ENCODE measurements at places on chromosomes 16 and 17.
A peak's percentile ranks its signal among the peaks of the same experiment; 100 is the strongest.

- DNase-seq, result no peak
These were observed 568 bp upstream of the CCDC154 start for GRCh38 chr16:1444730-1445517.

DNA sequence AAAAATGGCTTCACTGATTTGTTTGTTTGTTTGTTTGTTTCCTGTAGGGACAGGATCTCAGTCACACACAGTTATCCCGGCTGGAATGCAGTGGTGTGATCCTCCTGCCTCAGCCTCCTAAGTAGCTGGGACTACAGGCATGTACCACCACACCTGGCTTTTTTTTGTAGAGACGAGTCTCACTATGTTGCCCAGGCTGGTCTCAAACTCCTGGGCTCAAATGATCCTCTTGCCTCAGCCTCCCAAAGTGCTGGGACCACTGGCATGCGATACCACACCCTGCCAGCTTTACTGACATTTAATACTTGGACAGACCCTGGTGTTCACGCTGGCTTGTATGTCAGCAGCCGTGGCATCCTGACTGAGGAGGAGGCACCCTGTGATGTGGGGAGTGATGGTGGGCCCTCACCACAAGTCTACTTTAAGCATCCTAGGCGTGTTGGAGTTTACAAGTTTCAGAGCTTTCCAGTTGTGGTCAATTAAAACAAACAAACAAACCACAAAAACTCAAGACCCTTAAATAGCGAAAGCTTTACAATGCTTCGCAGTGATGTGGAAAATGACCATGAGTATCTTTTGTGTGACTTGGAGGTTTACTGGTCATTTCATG is 5.1 kb downstream of the ABCA3 start:
- no peak for DNase-seq

DNA sequence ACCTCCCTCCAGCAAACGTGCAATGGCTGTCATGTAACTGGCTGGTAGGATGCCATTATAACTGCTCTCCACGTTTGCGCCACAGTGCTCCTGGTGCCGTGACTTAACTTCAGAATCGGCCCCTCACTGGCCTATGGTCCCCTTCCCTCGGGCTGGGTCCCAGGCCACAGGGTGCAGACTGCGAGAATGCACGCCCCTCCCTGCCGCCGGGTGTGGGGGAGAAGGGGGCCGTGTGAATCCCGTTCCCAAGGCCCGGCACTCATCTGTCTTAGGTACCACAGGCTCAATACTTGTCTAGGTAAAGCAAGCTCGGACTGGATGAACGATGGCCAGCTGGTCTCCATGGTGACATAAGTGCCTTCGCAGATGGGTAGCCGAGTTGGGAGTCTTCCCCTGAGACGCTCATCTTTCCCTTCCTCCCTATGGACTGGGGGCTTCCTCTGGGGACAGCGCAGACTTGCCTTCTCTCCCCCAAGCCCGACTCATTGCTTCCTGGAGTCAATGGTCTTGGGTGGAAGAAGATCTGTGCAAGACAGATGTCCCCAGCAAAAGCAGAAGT is 37.8 kb downstream of the TIMM22 start:
- no peak for DNase-seq

DNA sequence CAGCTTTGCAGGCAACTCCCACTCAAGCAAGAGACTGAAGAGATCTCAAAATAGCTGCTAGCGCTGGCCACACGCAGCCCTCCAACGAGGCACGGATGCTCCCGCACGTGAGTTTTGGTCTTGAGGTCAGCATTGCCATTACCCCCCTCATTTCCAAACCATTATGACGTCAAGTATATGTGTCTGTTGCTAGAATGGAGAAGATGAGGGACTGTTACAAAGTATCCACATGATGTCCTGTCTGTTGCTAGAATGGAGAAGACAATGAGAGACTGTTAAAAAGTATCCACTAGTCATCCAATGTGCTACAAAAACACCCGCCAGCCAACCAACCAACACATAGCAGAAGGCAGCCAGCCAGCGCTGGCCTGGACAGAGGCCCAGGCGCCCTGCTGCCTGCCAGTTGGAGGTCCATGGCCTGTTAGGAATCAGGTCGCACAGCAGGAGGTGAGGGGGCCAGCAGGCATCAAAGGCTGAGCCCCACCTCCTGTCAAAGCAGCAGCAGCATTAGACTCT is 24.8 kb downstream of the KLHDC4 start:
- peak; percentile 73 for DNase-seq

DNA sequence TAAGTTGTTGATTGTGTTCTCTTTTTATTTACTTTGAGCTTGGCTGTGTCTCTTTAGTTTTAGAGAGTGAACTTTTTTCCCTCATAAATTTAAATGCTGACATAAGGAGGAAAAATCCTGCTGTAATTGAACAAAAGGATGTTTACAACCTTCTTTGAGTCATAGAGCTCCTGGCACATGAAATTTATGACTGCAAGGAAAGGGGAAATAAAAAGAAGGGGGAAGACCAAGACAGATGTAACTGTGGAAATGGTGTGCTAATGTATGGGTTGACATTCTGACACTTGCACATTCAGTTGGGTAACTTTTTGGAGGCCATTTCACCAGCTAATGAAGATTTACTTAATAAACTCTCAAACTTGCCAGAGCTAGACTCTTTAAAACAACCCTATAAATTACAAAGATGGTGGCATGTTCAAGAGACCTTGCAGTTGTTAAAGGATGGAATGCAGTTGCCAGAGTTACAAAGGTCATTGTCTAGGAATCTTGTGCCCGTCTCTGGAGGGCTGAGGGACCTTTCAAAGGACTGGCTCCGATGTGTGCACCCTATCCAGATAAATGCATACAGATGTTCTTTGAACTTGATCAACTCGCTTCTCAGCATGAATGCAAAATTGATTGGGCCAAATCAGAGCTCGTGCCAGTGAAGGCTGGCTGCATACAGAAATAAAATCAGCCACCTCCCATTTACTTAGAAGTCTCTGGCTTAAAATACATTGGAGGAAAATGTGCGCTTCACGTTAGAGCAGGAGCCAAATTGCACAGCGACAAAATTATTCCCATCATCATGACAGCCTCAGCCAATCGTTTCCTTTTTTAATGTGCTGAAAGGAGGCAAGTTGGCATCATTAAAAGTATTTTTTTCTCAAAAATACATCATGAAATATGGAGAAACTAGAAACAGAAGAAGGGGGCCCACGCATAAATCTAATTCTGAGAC is 289.0 kb upstream of the XYLT1 start:
- DNase-seq, result no peak

DNA sequence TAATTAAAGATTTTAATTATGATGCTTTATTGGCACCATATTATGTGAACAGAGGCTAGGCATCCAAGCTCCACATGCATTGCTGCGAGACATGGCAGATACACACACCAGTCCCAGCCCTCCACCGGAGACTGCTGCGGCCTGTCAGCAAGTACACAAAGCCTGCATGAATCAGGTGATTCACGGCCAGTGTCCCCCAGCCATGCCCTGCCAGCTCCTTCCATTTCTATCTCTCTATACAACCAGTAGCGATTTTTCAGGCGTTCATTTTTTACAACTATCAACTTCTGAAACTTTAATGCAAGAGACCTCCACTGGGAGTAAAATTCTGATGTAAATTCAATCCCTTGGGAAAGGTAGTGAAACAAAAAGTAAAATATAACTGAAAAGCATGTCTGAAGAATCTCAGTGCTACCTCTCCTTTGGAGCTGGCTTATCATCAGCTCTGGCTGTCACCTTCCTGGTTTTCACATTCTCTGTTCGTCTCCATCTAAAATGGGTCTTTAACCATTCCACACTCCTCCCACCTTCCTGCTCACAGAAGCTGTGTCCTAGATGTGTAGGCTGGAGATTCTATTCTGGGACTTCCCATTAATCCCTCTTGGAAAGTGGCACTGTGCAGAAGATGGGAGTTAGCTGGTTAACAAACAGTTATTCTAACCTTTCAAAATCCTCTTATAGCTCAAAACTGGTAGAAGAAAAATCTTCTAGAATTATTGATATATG is 32.2 kb downstream of the HS3ST3A1 start:
- no peak for DNase-seq

DNA sequence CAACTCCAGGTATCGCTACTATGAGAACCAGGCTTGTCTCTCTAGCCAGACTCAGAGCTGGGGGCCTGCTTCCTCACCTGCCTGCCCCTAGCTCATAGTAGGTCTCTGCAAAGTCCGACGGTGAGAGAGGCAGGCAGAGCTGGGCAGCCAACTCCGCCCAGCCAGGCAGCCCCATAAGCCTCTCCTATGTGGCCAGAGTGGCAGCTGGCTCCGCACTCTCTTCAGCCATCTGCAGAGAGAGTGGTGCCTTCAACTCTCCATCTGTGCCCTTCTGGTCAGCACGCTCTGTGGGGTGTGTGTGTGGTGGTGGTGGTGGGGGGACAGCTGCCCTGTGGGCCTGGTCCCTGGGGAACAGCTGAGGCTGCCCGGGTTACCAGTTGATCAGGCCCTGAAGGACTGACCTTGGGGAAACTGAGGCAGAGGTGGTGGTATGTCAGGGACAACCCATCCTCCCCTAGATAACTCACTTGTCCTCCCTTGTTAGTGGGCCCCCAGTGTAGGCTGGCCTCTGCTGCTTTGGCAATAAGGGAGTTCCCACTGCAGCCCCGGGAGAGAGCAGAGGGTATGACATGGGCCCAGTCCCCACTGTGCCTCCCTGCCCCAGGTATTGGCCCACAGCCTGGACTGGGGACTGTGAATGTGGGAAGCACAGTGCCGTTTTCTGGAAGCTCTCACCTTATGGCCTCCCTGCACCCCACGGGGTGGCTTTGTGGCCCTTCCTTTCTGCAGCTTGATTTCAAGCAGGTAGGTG is 1.8 kb upstream of the ADGRG1 start:
- DNase-seq, result no peak

DNA sequence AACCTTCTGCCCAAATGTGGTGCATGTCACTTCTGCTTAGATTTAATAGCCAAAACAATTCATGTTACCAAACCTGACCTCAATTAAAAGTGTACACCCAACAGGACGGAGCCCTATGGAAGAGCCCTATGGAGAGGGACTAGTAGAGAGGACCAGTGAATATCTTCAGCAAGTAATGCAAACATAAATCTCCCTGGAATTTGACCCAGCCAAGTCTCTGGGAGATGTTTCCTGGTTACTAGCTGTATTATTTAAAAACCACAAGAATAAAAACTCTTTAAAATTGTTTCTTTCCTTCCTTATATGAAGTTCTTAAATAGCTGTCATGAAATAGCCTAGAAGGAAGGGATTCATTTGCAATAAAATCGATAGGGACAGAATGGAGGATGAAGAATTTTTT is 255.8 kb downstream of the CDH11 start:
- DNase-seq, result no peak

- no peak for DNase-seq
These were observed 162.1 kb upstream of the MPHOSPH6 start for GRCh38 chr16:82331974-82332750.

- no peak for DNase-seq
These were observed 38.6 kb downstream of the LITAFD start for GRCh38 chr16:8920645-8921346.

GRCh38 chr17:83073389-83074063 is 5.9 kb upstream of the METRNL start:
- DNase-seq, result no peak

DNA sequence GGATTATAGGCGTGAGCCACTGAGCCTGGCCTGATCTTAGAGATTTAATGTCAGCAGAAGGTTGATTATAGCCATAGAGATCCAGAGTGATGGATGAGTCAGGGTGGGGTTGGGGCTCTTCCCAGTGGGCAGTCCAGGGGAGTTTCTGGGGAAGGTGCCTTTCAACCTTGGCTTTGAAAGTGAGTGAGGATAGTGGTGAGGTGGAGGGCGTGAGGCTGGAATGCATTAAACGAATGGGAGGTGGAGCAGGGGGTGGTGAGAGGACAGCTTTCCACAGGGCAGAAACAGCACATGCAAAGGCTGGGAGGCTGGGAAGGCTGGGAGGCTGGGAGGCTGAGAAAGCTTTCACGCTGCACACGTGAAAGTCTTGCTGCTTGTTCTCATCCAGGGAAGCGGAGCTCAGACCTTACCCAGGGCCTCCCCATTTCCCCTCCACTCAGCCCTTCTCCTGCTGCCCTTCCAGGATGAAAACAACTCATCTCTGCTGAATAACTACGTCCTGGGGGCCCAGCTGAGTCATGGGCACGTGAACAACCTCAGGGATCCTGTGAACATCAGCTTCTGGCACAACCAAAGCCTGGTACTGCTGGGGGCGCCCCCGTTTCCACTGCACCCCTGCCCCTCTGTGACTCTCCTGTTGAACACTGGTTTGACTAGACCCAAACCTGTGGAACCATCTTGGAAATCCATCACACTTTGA is 22.3 kb downstream of the ADGRG5 start:
- DNase-seq, result no peak

- no peak for DNase-seq
These were observed 66.0 kb upstream of the HAS3 start for GRCh38 chr16:69039333-69039941.

DNA sequence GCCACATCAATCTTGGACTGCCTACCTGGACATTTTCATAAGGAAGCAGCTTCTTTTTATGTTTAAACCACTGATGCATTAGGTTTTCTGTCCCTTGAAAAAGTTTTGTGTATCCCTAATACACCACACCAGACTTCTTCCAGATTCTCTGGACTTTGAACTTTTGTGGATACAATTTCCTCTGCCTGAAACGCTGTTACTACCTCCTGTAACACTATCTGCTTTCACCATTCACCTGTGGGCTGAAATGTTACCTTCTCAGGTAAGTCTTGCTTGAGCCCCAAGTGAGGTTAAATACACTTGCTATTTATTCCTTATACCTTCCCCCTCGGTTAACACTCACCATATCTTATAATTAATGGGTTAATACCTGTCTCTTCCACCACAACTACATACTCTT is 2.7 kb downstream of the ZZEF1 start:
- DNase-seq, result no peak

All from right cardiac atrium (tissue), 5 donors.